WERI-Rb-1 (cell line): ENCODE measurements at places on chromosomes 3 and 15.
A peak's percentile ranks its signal among the peaks of the same experiment; 100 is the strongest.

DNA sequence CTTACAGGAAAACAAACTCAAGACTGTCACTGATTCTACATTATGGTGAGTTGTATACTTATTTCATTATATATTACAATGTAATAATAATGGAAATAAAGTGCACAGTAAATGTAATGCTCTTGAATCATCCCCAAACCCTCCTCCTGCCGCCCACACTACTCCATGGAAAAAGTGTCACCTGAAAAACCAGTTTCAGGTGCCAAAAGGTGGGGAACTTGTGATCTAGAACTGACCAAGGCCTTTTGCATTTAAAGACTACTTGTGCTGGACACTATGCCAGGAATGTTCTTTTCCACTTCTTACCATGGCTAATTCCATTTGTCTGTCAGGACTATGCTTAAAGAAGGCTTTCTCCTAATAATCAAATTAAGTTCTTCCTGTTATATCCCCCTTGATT, 32.3 kb downstream of the ROBO2 start:
- DNase-seq, result no peak

- DNase-seq, result peak; percentile 55
These were observed 88.2 kb upstream of the TSC22D2 start for GRCh38 chr3:150319900-150320299.

GRCh38 chr15:45795440-45796069, 160.7 kb downstream of the SQOR start:
- DNase-seq, result peak; percentile 62

- DNase-seq, result no peak
These were observed 490.9 kb upstream of the ADAMTS9 start for GRCh38 chr3:65178703-65179102.

- DNase-seq, result no peak
These were observed 935.0 kb downstream of the ROBO1 start for GRCh38 chr3:78832785-78833204.

GRCh38 chr15:70475921-70476320, 287.4 kb downstream of the UACA start:
- DNase-seq, result no peak

- peak; percentile 88 for DNase-seq
These were observed 611 bp downstream of the PIAS1 start for GRCh38 chr15:68054628-68055223.

GRCh38 chr3:100113723-100114412, 433 bp downstream of the FILIP1L start:
- DNase-seq, result no peak

- no peak for DNase-seq
These were observed 12.2 kb downstream of the CAV3 start for GRCh38 chr3:8745619-8746370.

DNA sequence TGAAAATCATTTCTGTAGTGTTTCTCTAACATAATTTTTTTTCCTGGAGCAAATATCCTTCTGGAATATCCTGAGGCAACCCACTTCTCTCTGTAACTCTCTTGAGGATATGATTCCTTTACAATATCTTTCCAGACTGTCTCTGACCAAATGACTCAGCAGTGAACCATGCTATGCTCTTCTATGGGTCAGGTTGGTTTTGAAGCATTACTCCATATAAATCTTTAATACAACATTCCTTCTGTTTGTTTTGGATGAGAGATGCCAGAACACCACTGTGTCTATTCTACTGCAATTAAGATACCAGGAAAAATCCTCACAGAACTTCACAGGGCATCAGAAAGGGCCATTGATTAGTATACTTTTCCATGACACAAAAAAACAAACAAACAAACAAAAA, 626.4 kb upstream of the ZNF385D start:
- DNase-seq, result no peak

DNA sequence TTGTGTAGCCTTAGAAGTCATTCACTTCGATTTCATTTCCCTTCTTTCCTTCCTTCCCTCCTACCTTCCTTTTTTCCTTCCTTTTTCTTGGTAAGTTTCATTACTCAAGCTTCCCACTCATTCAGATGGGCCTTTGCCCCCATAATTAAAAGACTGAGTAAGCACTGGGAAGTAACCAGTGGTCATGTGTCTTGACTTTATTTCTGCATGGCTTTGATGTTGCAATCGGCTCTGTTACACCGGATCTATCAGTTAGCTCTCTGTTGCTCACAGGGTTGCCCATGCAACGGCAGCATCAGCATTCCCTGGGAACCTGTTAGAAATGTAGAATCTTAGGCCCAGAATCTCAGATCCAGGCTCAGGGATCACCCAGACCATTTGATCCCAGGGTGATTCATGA, 25.6 kb upstream of the LARS2 start:
- DNase-seq, result no peak

DNA sequence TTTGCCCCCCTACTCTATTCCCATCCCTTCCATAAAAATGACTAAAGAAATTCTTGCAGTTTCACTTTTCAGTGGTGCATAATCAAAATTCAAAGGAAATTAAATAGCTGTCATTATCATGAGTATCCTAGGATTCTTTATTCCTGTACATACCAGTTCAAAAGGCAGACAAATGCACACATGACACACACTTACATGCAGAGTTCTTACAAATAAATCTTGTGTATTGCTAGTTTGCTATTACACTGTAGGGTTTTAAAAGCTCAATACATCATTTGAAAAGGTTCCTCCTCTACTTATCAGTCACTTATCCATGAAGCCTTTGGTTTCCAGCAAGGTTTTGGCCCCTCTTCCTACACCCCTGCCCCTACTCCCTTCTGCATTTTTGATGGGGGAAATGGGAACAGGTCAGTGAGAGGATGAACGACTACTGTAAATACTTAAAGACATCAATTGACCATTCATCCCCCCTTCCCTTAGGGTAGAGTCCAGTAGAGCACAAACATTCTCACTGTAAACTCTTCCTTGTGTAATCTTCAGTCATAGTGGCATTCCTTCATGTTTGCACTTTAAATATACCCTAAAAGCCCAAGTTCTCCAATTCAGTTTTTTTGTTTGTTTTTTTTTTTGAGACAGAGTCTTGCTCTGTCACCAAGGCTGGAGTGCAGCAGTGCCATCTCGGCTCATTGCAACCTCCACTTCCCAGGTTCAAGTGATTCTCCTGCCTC, 92.6 kb downstream of the SUCLG2 start:
- no peak for DNase-seq

- no peak for DNase-seq
These were observed 96.5 kb upstream of the THRB start for GRCh38 chr3:24591191-24591590.

GRCh38 chr3:141491081-141491480, 4.3 kb downstream of the RASA2 start:
- no peak for DNase-seq

DNA sequence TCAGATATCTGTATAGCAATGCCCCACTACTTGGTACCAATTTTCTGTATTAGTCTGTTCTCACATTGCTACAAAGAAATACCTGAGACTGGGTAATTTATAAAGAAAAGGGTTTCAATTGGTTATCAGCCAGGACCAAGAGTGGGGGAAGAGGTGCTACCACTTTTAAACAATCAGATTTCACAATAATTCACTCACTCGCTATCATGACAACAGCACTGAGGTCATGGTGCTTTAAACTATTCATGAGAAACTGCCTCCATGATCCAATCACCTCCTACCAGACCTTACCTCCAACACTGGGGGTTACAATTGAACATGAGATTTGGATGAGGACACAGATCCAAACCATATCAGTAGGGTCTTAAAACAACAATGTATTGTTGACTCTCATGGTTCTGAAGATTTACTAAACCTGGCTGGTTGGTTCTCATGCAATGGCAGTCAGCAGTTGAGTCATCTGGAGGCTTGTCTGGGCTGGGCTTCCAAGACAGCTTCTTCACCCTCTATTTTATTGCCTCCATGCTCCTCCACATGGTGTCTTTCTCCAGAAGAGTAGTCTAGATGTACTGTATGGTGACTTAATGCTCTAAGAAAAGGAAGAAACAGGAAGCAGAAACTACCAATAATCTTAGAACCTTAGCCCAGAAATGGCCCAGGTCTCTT, 21.2 kb upstream of the TM4SF4 start:
- no peak for DNase-seq

GRCh38 chr15:81783586-81783985, 262.2 kb downstream of the MEX3B start:
- DNase-seq, result peak; percentile 72
